NCI-H226 (cell line): ENCODE measurements at places on chromosomes 16 and 17.
A peak's percentile ranks its signal among the peaks of the same experiment; 100 is the strongest.

- DNase-seq: peak; percentile 76
These were observed 141.3 kb downstream of the ABCC12 start for GRCh38 chr16:48014349-48015135.

- DNase-seq: no peak
These were observed 47.6 kb downstream of the LMF1 start for GRCh38 chr16:923184-923583.

DNA sequence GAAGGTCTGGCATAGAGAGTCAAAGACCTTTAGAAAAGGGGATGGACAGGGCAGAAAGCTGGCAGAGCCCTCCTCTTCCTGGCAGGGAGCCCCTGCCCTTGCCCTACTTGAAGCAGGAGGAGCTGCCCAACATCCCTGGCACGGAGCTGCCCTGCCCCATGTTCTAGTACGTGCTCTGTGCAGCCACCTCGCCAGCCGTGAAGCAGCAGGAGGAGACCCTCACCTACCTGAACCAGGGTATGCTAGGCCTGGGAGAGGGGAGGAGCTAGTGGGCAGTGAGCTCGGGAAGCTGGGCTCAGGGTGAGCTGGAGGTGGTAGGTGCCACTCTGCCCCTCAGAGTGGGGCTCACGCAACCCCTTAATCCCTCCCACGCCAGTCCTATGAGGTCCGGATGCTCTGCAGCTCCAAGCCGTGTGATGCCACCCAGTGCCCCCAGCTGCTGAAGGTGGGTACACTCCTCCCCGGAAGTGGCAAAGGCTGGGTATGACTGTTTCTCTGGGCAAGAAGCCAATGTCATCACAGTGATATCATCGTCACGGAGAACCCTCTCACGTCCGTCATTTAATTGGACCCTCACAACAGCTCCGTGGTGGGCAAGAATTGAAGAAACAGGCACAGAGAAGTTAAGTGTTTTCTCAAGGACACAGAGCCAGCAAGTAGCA lies 12.7 kb upstream of the STAC2 start:
- DNase-seq: peak; percentile 29

DNA sequence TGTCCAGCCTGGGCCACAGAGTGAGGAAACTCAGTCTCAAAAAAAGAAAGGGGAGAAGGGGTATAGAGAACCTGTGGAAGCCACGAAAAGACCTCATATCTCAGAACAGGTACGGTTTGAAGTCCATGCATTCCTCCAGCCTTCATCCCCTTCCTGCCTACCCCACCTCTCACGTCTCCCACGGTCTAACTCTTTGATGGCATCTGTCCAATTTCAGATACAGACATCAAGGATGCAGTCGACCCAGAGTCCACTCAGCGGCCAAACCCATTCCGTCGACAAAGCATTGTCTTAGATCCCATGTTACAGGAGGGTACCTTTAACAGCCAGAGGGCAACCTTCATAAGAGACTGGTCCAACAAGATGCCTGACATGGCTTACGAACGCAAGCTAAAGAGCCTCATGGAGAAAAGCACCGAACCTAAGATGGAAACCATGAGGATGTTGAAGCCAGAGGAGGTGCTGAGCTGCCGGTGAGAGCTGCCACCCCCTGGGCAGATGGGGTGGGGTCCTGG lies 22.7 kb downstream of the C16orf78 start:
- DNase-seq: no peak

GRCh38 chr17:80899402-80900268 lies 92.0 kb upstream of the CHMP6 start:
- no peak for DNase-seq
